ENCODE measurements at places on chromosomes 4 and X.

DNA sequence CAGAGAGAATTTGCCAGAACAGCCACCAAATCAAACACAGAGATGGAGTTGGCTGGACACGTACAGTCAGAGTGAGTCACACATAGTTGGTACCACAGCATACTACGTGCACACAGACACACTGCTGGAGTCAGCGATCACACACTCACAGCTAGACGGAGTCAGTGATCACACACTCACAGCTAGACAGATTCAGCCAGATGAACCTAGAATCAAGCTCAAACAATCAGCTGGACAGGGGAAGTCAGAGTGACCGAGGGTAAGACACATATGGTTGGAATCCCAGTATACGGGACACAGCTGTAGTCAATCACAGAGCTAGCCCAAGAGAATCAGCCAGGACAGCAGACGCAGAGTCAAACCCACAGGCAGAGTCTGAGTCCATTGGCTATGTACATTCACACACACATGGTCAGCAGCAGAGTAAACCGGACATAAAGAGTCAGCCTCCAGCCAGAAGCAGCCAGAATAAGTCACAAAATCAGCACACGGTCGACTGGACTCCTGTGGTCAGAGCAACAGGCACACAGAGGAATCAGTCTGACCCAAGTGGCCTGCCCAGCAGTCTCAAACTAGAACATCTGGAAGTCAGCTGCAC is 4.6 kb downstream of the SLC38A5 start:
- DNase-seq: no peak

DNA sequence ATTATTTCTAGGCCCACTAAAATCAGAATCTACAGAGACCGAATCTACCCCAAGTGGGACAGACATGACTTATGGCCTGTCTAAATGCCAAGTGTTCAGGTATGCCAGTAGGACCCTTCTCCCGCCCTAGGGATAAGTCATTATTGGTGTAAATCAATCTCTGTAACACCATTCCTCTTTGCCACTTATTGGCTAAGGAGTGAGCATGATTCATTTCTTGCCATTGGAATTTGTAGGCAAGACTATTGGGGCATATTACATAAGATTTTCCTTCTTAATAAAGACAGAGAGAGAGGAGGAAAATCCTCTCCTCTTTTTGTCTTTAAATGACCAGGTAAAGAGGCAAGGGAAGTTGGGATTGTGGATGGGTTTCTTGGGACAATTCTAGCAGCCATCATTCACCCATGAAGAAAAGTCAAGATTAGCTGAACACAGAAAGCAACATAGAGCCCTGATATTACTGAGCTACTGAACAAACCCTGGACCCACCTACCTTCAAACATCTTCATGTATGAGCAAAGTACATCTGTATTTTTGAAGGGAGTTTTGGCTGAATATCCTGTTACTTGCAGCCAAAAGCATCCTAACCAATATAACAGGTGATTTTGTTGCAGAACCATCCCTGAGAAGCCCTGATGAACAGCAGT is 2.6 kb downstream of the SLC9B2 start:
- no peak for DNase-seq

GRCh38 chr4:94909645-94910044 is 151.9 kb downstream of the BMPR1B start:
- no peak for DNase-seq

GRCh38 chrX:41958861-41959260 is 35.5 kb upstream of the CASK start:
- DNase-seq: no peak

GRCh38 chrX:10612215-10612614 is 8.2 kb downstream of the MID1 start:
- no peak for DNase-seq

GRCh38 chr4:72591547-72592454 is 22.8 kb upstream of the ADAMTS3 start:
- no peak for DNase-seq

GRCh38 chrX:110407910-110408545 is 49.4 kb downstream of the RTL9 start:
- peak; percentile 26 for DNase-seq

- DNase-seq: no peak
These were observed 1865.5 kb upstream of the TENM3 start for GRCh38 chr4:180377741-180378140.

- DNase-seq: no peak
These were observed 1127.8 kb upstream of the PRKX start for GRCh38 chrX:4841216-4841745.

GRCh38 chr4:15188605-15189539 is 186.6 kb downstream of the CPEB2 start:
- DNase-seq: no peak

DNA sequence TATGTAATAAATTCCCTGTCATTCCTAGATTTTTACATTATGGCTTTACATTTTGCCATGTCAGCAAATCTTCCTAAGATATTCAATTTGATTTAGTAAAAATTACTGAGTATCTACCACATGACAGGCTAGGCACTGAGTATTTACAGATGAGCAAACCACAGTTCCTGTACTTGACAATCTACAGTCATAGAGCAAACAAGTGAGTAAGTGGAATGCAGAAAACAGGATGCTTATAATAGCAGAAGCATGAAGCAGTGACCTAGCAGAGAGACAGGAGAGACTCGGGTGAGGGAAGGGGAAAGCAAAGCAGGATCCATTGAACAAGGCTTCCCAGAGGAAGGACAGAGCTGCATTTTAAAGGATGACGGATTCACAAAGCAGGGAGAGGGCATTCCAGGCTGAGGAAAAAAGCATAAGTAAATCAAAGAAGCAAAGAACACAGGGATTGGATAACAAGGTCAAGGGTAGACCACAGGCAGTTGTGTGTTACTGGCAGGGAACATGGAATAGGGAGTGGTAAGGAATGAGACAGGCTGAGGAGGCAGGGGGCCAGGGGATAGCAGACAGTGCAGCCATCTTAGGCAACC is 124.7 kb upstream of the C1QTNF7 start:
- DNase-seq: no peak

GRCh38 chr4:150387981-150388380 is 194.0 kb upstream of the MAB21L2 start:
- DNase-seq: no peak

DNA sequence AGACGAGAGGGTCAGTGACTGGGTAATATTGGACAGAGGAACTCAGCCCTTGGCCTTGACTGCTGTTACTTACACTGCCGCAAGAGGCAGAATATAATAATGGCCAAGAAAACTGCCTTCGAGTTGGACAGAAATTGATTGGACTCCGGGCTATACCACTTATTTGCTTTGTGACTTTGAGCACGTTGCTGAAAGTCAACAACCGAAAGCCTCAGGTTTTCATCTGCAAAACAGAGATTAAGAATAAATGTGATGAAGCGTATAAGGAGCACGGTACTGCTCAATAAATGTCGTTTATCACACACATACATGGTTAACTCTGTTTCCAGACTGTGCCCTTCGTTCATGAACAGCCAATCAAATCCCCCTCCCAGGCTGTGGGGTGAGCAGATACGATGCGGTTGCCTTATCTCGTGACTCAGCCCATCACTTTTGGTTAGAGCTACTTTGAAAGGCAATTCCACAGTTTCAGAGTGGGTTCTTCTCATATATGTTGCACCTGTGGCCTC is 91.6 kb downstream of the TSPAN7 start:
- DNase-seq: no peak

DNA sequence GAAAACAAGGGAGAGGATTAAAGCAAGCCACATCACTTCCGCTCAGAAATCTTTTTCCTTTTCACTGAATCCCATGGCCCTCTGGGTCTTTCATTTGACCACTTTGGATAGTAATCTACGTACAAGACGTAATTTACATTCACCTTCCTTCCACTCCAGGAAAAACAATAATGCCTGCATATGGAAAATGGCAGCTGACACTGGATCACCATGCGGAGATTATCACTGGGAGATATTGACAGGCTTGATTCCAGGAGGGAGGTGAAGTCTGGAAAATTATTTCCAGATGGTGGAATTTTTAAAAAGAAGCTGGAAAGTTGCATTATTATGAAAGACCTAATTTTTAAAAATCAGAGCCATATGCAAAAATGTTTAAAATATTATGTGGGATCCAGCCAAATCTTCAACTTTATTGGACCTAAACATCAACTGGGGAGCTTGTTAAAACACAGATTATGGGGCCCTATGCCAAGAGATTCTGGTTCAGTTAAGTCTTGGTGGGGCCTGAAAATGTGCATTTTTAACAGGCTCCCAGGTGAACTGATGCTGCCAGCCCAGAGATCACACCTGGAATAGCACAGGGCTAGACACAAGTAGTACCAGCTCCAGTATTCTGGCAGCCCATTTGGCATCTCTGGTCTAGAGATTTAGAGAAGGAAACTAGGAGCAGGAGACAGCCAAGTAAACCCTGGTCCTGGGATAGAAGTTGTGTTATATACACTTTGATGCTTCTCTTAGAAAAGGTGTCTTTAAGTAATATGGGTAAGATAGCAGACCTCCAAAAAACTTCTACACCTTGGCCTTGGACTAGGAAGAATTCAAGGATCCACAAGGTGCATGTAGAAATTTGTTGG is 290.3 kb upstream of the LDB2 start:
- DNase-seq: no peak

GRCh38 chrX:118593407-118593806 is 97.8 kb downstream of the DOCK11 start:
- DNase-seq: no peak

DNA sequence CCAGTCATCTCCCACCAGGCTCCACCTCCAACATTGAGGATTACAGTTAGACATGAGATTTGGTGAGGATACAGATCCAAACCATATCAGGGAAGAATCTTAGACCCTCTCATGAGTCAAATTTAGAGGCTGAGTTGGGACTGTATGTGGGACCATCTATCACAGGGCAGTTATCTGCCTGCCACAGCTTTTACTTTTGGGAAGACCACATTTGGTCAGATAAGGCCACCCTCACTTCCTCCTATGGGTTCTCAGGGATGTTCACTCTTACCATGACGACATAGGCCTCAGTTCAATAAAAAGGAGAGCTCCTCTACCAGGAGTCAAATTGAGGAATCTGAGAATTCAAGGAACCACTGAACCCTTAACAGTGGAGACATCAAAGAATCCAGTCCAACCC is 2.1 kb downstream of the MAGEB2 start:
- DNase-seq: no peak

- DNase-seq: peak; percentile 10
These were observed 22.0 kb upstream of the SMIM31 start for GRCh38 chr4:164731827-164732474.

DNA sequence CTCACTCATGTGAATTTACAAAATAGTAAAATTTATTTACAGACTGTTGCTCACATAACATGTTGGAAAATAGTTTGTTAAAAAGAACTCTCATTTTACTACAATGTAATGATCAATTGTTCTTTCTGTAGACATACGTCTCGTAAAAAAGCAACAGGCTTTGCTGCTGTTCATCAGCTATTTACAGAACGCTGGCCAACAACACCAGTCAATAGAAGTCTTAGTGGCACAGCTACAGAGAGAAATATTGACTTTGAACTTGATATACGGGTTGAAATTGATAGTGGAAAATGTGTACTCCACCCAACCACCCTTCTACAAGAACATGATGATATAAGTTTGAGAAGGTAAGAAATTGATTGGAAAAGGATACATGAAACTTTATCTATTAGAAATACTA is 47.6 kb upstream of the ADAD1 start:
- DNase-seq: no peak

Data from activated CD4-positive, CD25-positive, alpha-beta regulatory T cell treated with anti-CD3 and anti-CD28 coated beads, Interleukin-2, amount 50 U/mL, for 16 hours (primary cell).